Activated naive CD4-positive, alpha-beta T cell (primary cell): ENCODE measurements at places on chromosomes 3 and 15.

GRCh38 chr3:182005701-182006100 is 294.0 kb downstream of the SOX2 start:
- DNase-seq: no peak

- DNase-seq: no peak
These were observed 11.5 kb upstream of the XIRP1 start for GRCh38 chr3:39203860-39204259.

DNA sequence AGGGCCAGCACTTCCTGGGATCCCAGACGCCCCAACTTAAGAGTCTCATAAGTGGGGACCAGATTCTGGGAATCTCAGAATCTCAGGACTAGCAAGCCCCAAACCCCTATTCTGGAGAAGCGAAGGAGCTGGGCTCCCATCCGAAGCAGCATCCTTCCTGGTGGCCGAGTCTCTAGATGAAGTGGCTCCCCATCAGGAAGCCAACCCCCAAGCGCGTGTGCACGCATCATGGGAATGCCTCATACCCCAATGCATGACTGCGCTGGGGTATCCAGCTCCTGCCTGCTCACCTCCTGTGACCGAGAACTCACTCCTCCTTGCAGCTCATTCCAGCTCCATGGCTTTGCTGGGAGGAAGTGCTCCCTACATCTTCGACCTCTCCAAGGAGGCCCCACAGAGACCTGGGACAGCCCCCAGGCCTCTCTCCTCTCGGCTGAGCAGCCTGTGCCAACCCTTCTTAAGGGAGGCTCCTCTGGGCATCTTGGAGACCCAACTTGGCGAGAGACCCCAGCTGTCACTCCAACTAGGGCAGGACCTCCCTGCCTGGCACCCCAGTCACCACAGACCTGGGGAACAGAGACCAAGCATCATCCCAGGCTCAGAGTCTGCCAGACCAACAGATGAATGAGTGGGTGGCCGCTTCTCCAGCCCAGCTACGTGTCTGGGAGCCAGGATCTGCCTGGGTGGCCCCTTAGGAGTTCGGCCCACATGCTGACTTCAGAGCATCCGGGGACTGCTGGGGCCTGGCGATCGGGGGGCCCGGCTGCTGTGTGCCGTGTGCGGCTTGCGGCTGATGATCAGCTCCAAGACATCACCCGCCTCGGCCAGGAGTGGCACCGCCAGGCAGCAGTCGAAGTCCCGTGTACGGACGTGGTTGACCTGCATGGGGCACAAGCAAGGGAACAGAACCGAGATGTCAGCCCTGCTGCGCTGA is 46.9 kb downstream of the GRIP2 start:
- DNase-seq: no peak

DNA sequence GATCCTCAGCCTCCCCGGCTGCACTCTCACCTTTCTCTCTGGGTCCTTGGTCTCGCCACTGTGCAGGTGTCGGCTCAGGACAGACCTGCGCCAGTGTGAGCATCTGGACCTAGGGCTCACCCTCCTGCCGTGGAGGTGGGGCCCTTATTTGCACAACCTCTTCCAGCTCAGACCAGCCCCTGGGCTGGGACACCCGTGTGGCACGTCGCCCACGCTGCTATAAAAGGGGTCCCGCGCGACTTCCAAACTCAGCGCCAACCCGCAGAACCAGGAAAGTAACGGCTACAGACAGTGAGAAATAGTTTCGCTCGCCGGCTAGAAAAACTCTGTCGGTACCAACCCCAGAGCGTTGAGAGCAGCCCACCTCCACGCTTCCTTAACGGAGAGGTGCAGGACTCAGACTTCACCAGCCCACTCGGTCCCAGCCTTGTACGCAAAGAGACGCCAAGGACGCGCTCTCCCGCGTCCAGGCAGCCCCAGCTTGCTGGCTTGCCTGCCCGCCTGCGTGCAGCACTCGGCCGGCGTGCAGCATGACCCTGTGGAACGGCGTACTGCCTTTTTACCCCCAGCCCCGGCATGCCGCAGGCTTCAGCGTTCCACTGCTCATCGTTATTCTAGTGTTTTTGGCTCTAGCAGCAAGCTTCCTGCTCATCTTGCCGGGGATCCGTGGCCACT is at the start of the genes DUOX2 and DUOXA2:
DUOX2 (minus strand) TSS at position 97 of the 675 bp plus-strand sequence. CDS start 761 bp downstream, outside the sequence.
DUOXA2 (plus strand) TSS at position 251 of the 675 bp plus-strand sequence; CDS start at position 531, 280 bp downstream.
- no peak for DNase-seq

- DNase-seq: no peak
These were observed 730 bp upstream of the ZNF710 start for GRCh38 chr15:90000186-90001001.

GRCh38 chr3:195048059-195048905 is 222.7 kb downstream of the XXYLT1 start:
- DNase-seq: no peak

DNA sequence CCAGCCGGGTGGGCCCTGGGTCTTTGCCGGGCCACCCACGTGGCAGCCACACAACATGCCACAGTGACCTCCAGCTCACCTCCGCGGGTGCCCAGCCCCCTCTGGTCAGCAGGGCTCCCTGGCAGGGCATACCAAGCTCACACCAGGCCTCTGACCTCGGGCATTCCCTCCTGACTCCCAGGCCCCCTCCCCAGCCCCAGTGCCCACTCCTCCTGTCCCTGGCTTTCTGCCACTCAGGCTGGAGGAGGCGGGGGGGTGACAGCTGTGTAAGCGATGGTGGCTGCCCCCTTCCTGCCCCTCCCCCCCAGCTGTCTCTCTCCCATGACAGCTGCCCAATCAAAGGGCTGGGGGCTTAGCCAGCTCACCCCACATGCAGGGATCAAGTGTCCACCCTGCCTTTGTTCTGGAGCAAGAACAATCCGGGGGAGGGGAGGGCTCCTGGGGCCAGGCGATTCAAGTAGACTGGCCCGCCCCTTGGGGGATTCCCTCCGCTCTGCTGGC is 3.3 kb downstream of the PCBP4 start:
- DNase-seq: no peak

- no peak for DNase-seq
These were observed 387.2 kb upstream of the SGO1 start for GRCh38 chr3:20573175-20573574.

- DNase-seq: no peak
These were observed 29.9 kb downstream of the UBE3A start for GRCh38 chr15:25408929-25409328.

GRCh38 chr15:41396111-41396510 is 6.2 kb downstream of the NDUFAF1 start:
- no peak for DNase-seq

GRCh38 chr3:101702726-101703125 is 16.2 kb upstream of the RPL24 start:
- DNase-seq: no peak
